Testis (tissue), 5 donors: ENCODE measurements at places on chromosomes 1 and 21.

DNA sequence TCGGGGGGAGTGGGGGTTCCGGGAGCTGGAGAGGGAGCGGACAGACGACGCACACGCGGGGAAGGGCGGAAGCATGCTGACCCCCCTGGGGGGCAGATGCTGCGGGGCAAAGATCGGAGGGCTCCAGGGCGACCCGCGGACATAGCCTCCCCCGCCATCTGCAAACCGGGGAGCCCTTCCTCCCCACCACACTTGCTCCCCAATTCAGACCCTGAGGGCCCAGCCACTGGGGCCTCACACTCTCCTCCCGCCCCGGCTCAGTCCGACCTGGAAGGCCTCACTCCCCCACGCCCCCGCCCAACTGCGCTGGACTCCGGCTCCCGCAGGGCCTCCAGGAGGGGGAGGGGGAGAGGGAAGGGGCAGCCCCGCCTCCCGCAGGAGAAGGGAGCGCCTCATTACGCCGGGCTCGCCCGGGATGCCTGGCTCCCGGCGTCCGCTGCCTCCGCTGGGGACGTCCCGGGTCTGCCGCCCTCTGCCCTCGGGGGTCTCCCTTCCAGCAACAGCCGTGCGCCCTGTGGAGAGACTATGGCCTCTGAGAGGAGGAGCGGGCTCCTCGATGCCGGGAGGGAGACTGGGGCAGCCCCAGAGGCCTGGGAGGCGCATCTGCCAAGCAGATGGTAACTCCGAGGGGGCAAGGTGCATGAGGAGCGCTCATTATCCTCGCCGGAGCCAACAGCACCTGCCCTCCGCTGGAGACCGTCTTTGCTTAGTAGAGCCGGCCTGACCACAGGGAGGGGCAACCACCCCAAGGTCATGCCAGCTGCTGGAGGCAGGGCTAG lies 636 bp upstream of the CAMK2N1 start:
- DNase-seq, result peak; percentile 76

DNA sequence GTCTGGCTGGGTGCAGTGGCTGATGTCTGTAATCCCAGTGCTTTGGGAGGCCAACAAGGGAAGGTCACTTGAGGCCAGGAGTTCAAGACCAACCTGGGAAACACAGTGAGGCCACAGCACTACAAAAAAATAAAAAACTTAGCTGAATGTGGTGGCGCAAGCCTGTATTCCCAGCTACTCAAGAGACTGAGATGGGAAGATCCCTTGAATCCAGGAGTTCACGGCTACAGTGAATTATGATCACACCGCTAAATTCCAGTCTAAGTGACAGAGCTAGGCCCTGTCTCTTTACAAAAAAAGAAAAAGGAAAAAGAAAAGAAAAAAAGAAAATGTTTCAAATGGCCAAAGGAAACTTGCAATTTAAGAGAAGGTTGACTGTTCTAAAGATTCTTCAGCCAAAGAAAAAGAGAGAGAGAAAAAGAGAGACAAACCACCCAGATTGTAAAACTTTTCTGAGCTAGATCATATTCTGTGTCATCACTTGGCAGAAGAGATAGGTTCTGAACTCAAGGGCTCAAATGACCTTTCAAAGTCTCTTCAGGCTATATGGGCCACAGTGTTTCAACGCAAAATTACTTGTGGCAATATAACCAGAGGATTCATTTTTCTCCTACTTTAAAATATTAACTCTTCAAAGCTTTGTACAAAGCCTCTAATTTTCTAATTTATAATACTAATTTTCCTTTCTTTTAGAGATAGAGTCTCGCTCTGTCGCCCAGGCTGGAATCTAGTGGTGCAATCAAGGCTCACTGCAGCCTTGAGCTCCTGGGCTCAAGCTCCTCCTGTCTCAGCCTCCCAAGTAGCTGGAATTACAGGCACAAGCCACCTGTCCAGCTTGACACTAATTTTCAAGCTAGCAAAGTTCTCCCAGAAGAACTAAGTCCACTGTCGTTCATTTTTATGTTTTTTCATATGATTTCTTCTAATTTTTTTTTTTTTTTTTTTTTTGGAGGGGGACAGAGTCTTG lies 20.5 kb downstream of the ARID4B start:
- no peak for DNase-seq

DNA sequence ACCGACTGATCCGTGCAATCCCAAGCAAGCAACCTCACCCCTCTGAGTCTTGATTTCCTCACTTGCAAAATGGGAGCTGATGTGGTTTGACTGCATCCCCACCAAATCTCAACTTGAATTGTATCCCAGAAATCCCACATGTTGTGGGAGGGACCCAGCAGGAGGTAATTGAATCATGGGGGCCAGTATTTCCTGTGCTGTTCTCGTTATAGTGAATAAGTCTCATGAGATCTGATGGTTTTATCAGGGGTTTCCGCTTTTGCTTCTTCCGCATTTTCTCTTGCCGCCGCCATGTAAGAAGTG lies 58.4 kb downstream of the FHAD1 start:
- no peak for DNase-seq

- DNase-seq, result no peak
Observed at GRCh38 chr1:26164861-26165842, 3.6 kb downstream of the C1orf232 start.

GRCh38 chr1:159798893-159799292 lies 3.3 kb upstream of the FCRL6 start:
- peak; percentile 75 for DNase-seq

DNA sequence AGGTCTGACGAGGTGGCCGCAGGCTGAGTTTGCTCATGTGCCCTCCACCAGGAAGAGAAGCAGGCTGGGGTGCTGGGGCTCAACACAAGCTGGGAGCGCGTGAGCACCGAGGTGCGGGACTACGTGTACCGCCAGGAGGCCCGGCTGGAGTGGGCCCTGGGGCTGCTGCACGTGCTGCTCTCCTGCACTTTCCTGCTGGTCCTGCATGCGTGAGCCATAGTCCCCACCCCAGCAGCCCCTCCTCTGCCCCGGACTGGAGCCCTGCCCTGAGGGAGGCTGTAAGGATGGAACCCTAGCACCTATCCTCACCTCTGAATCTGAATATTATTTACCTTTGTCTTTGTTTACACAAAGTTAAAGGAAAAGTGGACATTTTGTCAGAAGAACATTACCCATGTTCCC lies 7.8 kb upstream of the ADAM15 start:
- DNase-seq, result no peak

- DNase-seq, result no peak
Observed at GRCh38 chr1:31805318-31805717, 10.5 kb downstream of the SPOCD1 start.

- DNase-seq, result no peak
Observed at GRCh38 chr21:16815243-16815642, 697.6 kb upstream of the CXADR start.

- no peak for DNase-seq
Observed at GRCh38 chr1:69491416-69491815, 76.3 kb upstream of the LRRC7 start.

- DNase-seq, result no peak
Observed at GRCh38 chr1:159315381-159315780, 13.2 kb downstream of the FCER1A start.

DNA sequence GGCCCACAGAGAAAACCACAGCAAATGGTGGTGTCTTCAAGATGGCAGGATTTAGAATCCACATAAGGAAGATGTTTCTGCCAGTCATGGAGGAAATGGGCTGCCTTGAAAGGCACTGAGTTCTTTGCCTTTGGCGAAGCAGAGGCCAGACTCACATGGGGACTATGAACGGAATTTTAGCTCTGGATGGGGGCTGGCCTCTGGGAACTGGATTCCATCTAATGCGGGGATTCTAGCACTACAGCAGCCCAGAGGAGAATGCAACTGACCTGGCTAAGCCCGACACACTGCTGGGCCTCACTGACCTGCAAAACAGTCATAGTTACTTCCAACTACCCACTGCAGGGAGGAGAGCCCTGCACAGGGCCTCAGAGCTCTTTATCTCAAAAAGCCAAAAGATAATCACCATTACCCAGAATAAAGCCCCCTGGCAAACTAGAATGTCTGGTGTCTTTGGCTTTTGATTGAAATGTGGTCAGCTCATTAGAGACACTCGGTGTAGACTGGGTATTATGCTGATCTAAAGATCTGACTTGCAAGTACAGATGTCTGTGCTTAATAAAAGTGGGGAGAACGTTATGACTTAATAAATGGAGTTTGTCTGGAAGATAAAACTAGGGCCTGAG lies 11.6 kb downstream of the HCRTR1 start:
- no peak for DNase-seq

DNA sequence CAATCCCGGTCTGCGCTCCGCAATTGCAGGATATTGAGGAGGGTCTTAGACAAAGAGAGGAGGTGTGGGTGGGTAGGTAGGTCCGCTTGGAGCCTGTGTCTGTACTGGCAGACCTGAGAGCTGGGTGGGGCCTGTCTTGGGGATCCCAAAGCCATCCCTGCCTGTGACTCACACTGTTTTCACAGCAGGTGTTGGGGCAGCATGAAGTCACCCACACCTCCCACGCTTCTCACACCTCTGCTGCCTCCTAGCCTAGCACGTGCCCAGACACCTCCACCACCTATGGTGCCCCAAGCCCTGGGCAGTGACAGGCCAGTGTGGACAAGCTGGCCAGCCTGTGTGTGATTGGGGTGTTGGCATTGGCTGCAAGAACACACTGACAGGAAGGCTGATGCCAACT lies 65.7 kb upstream of the ECE1 start:
- DNase-seq, result no peak

- peak; percentile 84 for DNase-seq
Observed at GRCh38 chr1:204828352-204828850, 42.3 kb upstream of the NFASC start.

- DNase-seq, result no peak
Observed at GRCh38 chr1:157147037-157147436, 8.8 kb upstream of the ETV3 start.

DNA sequence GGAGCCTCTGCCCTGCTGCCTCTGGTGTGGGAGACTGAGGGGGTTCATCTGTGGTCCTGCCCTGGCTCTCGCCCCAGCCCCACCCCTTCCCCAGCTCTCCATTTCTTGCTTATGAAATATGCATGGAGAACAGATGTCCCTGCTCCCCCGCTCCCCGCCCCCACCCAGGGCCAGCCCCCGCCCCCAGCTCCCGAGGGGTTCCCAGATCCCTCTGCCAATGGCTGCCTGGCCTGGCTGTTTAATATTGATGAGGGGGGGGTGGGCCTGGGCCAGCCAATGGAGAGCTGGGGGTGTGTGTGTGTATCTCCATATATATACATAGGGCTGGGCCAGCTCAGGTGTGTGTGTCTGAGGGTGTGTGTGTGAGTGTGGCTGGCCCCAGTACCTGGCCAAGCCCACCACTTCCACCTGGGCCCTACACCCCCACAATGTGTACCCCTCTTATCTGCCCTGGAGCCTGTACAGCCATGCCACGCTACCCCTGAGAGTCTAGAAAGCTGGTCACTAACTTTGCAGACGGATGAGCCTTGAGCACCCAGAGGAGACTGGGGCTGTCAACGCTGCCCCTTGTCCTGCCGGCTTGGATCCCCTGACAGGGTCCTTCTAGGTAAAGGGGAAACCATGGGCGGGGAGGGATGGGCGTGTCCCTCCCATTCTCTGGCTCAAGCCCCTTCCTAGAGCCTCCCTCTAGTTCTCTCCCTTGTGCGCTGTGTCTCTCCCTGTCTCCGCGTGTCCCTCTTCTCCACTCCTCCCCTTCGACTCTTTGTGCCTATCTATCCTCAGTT lies at the start of gene NHLH1:
Gene NHLH1 (plus strand): TSS at position 341 of the 785 bp plus-strand sequence. CDS start 3,661 bp downstream, outside the sequence.
- no peak for DNase-seq

- no peak for DNase-seq
Observed at GRCh38 chr1:43422995-43423671, 30.6 kb downstream of the HYI start.
